A549 treated with CORT108297 at 1 μM for 4 hours (cell line): ENCODE measurements at places on chromosomes 16 and 17. TPM values are rescaled to one million over a fixed set of nuclear protein-coding genes. Genes with fewer than 3 reads are reported as not detected.

PNMT gene
- total RNA-seq: 0.13 to 0.21 TPM (median 0.20 TPM) in 3 of 5 replicates, not detected in the others

ETV4 gene
- total RNA-seq: 43.9 to 52.8 TPM (median 51.0 TPM) in 5 replicates

ZNF629 gene
- 15.1 to 17.9 TPM (median 16.2 TPM) in 5 replicates for total RNA-seq

DHRS7C gene
- total RNA-seq: not detected in 5 replicates

WNT9B gene
- total RNA-seq: not detected in 5 replicates

SLFN12L gene
- 0.05 to 0.06 TPM in 2 of 5 replicates, not detected in the others for total RNA-seq

EFCAB3 gene
- total RNA-seq: not detected in 5 replicates

CLEC18C gene
- 0.07 to 0.24 TPM (median 0.16 TPM) in 4 of 5 replicates, not detected in the other for total RNA-seq

ASPHD1 gene
- total RNA-seq: 16.3 to 30.7 TPM (median 27.0 TPM) in 5 replicates

CCL8 gene
- not detected in 5 replicates for total RNA-seq

GJD3 gene
- total RNA-seq: 0.31 to 1.2 TPM (median 0.92 TPM) in 5 replicates

CCL13 gene
- total RNA-seq: not detected in 5 replicates

SNX20 gene
- not detected in 5 replicates for total RNA-seq

SPNS3 gene
- total RNA-seq: 0.06 to 0.23 TPM (median 0.07 TPM) in 3 of 5 replicates, not detected in the others

KRTAP29-1 gene
- total RNA-seq: not detected in 5 replicates

BAHCC1 gene
- total RNA-seq: 8.4 to 15.2 TPM (median 13.6 TPM) in 5 replicates

CA5A gene
- total RNA-seq: not detected in 5 replicates

TBC1D3L gene
- 9.0 to 14.5 TPM (median 12.6 TPM) in 5 replicates for total RNA-seq

RNF112 gene
- 0.13 to 0.95 TPM (median 0.39 TPM) in 5 replicates for total RNA-seq

ACSM2A gene
- not detected in 5 replicates for total RNA-seq

TP53TG3 gene
- 0.39 to 1.1 TPM (median 0.60 TPM) in 5 replicates for total RNA-seq

SHBG gene
- 0.35 to 1.0 TPM (median 0.66 TPM) in 5 replicates for total RNA-seq

CMIP gene
- 78.9 to 111 TPM (median 99.7 TPM) in 5 replicates for total RNA-seq

FAM234A gene
- 44.1 to 50.9 TPM (median 47.7 TPM) in 5 replicates for total RNA-seq

ARL5C gene
- not detected in 5 replicates for total RNA-seq

KRTAP2-2 gene
- not detected in 5 replicates for total RNA-seq

KREMEN2 gene
- 0.74 to 2.4 TPM (median 2.2 TPM) in 5 replicates for total RNA-seq

GPR142 gene
- 0.08 TPM in 1 of 5 replicates, not detected in the others for total RNA-seq

HAS3 gene
- total RNA-seq: 38.1 to 54.0 TPM (median 46.8 TPM) in 5 replicates

CHD9NB gene
- 0.80 to 1.4 TPM (median 1.3 TPM) in 5 replicates for total RNA-seq

HBA1 gene
- total RNA-seq: 0.78 to 1.9 TPM (median 1.1 TPM) in 5 replicates

SLC4A1 gene
- total RNA-seq: 0.01 TPM in 1 of 5 replicates, not detected in the others

PYDC1 gene
- not detected in 5 replicates for total RNA-seq

NEUROD2 gene
- total RNA-seq: 0.05 TPM in 1 of 5 replicates, not detected in the others

KCNJ12 gene
- 0.68 to 1.2 TPM (median 1.0 TPM) in 5 replicates for total RNA-seq

TM4SF5 gene
- total RNA-seq: 0.51 to 1.2 TPM (median 0.90 TPM) in 5 replicates

NACA2 gene
- total RNA-seq: not detected in 5 replicates

KIF2B gene
- total RNA-seq: not detected in 5 replicates

GGT6 gene
- total RNA-seq: not detected in 5 replicates

BAIAP3 gene
- total RNA-seq: 0.38 to 1.3 TPM (median 1.0 TPM) in 5 replicates

PLCG2 gene
- 3.2 to 5.1 TPM (median 3.9 TPM) in 5 replicates for total RNA-seq

GNG13 gene
- not detected in 5 replicates for total RNA-seq

FBXW10 gene
- 0.92 to 1.7 TPM (median 1.3 TPM) in 5 replicates for total RNA-seq

USP6 gene
- 0.01 to 0.05 TPM (median 0.02 TPM) in 5 replicates for total RNA-seq

KRTAP4-5 gene
- total RNA-seq: not detected in 5 replicates

QPRT gene
- 0.67 to 1.0 TPM (median 0.78 TPM) in 5 replicates for total RNA-seq

ATP1B2 gene
- 0.14 to 0.40 TPM (median 0.21 TPM) in 5 replicates for total RNA-seq

TBC1D3H gene
- total RNA-seq: not detected in 5 replicates

EVI2A gene
- not detected in 5 replicates for total RNA-seq

ORC6 gene
- 45.1 to 49.2 TPM (median 47.5 TPM) in 5 replicates for total RNA-seq

OR1E1 gene
- total RNA-seq: not detected in 5 replicates

SOX8 gene
- total RNA-seq: 0.65 to 1.7 TPM (median 1.4 TPM) in 5 replicates

PERCC1 gene
- not detected in 5 replicates for total RNA-seq

CSH1 gene
- total RNA-seq: not detected in 5 replicates
